ENCODE measurements at places on chromosomes 1 and 21.
A peak's percentile ranks its signal among the peaks of the same experiment; 100 is the strongest.

GRCh38 chr1:13892671-13893325, 192.8 kb downstream of the PRDM2 start:
- no peak for DNase-seq

- no peak for DNase-seq
Measured at GRCh38 chr1:148010527-148010926, 82.3 kb downstream of the GPR89B start.

DNA sequence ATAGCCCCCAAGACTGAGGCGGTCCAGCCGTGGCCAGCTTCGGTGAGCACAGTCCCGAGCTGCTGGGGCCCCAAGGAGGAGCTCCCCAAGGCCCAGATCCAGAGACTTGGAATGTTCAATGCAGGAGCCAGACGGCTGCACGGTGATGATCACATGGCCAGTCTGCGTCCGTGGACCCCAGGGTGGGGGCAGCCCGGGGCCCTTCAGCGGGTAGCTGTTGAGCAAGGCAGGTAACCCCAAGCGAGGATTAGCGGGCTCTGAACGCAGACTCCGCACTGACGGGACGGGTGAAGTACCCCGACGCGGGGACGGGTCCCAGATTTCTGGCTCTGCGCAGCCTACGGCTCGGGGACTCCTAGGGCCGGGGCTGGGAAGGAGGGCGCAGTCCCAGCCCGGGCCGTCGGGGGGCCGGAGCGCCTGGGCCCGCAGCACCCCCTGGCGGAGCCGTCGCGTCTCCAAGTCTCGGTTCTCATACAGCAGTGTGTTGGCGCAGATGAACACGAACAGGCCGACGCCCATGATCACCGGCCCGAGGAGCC, 2.7 kb downstream of the TMEM200B start:
- peak; percentile 66 for DNase-seq

- no peak for DNase-seq
Measured at GRCh38 chr1:176605176-176605575, 142.2 kb downstream of the PAPPA2 start.

- DNase-seq: no peak
Measured at GRCh38 chr1:1187938-1188337, 14.3 kb downstream of the TTLL10 start.

GRCh38 chr21:14116080-14116481, 94.7 kb downstream of the LIPI start:
- DNase-seq: no peak

- no peak for DNase-seq
Measured at GRCh38 chr1:209064850-209065706, 518.4 kb upstream of the CAMK1G start.

DNA sequence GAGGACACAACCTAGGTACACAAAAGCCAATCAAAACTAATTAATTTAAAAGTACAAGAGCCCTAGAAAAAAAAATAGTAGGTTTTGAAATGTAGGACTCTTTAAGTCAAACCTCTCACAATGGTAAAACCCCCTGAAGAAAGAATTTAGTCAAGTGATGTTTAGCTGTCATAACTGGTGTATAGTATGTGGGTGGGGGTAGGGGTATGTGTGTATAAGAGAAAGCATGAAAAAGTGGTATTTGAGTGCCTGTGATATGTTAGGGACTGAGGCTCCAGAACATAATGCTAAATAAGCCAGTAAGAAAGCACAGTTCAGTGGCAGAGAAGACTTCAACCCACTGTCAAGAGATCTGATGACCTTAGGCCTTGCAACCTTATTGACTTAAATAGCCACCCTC, 507.9 kb downstream of the TTLL7 start:
- DNase-seq: no peak

- DNase-seq: no peak
Measured at GRCh38 chr1:149846593-149847466, 52.5 kb upstream of the BOLA1 start.

DNA sequence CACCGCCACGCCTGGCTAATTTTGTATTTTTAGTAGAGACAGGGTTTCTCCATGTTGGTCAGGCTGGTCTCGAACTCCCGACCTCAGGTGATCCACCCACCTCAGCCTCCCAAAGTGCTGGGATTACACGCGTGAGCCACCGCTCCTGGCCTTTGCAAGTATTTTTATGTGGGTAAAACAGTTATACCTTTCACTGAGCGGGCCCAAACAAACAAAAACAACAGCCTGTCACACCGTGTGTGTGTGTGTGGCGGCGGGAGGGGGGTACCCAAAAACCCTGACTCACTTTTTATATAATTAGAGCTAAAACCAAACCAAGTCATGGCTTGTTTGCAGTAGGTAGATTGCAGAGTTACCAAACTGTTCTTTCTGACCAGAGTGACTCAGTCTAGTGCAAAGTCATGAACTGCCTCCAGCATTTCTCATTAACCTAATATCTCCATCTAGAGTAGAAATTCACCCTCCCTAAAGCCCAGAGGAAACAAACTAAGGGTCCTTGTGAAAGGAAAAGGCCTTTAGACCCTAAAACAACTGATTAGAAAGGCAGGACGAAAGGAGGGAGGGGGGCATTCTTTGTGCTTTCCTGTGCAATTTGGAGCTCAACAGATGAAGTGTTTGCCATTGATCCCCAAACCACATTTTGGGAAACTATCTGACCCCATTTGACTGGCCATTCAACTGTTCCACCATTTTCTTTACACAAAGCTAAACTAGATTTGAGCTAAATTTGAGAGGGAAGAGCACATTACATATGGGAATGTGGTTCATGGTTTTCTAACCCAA, 181.0 kb downstream of the DHRS3 start:
- no peak for DNase-seq

DNA sequence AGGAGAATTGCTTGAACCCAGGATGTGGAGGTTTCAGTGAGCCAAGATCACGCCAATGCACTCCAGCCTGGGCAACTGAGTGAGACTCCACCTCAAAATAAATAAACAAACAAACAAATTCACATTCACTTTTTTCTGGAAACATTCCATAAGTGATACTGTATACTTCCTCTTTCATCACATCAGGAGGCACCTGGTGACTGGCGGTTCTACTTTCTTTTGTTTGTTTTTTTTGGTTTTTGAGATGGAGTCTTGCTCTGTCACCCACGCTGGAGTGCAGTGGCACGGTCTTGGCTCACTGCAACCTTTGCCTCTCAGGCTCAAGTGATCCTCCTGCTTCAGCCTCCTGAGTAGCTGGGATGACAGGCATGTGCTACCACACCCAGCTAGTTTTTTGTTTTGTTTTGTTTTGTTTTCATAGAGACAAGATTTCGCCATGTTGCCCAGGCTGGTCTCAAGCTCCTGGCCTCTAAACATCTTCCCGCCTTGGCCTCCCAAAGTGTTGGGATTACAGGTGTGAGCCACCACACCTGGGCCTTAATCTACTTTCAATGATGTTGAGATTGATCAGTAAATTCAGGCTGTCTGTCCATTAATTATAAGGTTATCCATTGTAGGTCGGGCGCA, 10.7 kb downstream of the HAPLN2 start:
- no peak for DNase-seq

- DNase-seq: peak; percentile 82
Measured at GRCh38 chr1:9784508-9785133, 39.1 kb downstream of the CLSTN1 start.

GRCh38 chr1:111483166-111483565, 9.4 kb downstream of the C1orf162 start:
- DNase-seq: no peak

- no peak for DNase-seq
Measured at GRCh38 chr1:97073169-97073568, 351.6 kb downstream of the PTBP2 start.

GRCh38 chr21:45821315-45821962, 160.1 kb upstream of the COL6A1 start:
- no peak for DNase-seq

DNA sequence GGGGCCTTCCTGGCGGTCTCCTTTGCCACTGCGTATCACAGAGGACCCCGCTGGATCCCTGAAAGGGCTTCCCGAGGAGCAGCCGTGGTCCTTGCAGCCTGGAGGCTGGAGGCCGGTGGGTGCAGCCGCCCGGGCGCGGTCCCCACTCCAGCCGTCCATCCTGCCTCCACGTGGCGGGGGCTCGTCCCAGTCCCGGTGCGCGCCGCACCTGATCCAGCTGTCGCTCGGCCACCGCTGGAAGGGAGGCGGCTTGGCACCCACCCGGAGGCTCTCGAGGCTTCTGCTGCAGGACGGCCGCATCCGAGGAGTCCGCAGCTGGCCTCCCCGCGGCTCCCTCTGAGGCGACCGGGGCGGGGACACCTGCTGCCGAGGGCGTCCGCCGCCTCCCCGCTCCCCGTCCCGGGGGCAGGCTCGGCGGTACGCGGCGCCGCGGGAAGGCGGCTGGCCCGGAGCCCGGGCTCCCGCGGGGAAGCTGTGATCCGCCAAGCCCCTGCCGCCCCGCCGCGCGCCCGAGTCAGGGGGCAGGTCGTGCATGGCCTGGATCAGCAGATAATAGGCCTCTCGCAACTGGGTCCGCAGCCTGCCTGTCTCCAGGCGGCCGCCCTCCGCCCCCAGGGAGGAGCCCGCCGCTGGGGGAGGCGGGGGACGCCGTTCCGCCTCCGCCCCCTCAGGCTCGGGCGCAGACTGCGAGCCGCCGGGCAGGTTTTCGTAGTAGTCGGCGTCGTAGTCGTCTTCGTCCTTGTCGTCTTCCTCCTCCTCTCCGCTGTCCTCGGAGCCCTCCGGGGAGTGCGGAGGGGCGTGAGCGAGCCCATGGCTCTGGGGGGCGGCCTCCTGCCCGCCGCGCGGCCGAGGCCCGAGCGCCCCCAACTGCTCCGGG, at the start of gene SYDE2:
Gene SYDE2 (minus strand): TSS at position 554 of the 877 bp plus-strand sequence. CDS start 20 bp downstream, at position 534.
- peak; percentile 82 for DNase-seq

DNA sequence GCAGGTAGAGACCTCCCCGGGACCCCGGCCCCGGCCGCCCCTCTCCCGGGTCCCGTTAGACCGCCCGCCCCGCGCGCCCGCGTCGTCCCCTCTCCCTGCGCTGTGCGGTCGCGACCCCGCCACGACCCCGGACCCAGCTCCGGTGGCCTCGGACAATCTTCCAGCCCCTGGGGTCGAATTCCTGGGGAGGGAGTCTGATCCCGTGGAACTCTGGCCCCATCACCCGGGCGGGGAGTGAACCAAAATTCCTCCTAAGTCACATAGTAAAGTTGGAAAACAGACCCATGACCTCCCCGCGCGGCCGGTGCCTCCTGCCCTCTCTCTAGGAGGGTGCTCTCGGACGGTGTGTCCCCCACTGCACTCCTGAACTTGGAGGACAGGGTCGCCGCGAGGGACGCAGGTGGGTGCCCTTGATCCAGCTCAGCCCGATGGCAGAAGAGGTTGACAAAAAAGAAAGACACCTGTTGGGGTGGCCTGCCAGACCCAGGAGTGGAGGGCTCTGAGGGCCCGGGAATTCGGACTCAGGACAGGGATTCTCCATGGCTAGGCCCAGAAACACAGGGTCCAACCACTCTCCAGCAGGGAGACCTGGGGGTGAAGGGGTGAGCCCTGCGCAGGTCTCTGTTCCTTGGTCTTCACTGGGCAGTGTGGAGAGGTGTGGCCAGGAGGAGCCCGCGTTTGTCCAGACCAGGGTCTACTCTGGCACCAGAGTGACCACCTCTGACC, 451 bp downstream of the ADAMTSL4 start:
- DNase-seq: peak; percentile 20

DNA sequence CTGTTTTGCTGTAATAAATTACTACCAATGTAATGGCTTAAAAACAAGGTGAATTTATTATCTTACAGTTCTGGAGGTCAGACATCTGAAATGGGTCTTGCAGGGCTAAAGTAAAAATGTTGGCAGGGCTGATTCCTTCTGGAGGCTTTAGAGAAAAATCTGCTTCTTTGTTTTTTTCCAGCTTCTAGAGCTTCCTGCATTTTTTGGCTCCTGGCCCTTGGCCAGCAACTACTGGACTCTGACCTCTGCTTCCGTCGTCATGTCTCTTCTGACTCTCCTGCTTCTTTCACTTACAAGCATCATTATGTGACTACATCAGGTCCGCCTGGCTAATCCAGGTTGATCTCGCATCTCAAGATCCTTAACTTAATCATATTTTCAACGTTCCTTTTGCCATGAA, 350.9 kb downstream of the S1PR1 start:
- DNase-seq: no peak

GRCh38 chr1:29513357-29513756, 277.0 kb downstream of the PTPRU start:
- no peak for DNase-seq
